Fibroblast of skin of abdomen (primary cell): ENCODE measurements at places on chromosomes 1 and 21.

DNA sequence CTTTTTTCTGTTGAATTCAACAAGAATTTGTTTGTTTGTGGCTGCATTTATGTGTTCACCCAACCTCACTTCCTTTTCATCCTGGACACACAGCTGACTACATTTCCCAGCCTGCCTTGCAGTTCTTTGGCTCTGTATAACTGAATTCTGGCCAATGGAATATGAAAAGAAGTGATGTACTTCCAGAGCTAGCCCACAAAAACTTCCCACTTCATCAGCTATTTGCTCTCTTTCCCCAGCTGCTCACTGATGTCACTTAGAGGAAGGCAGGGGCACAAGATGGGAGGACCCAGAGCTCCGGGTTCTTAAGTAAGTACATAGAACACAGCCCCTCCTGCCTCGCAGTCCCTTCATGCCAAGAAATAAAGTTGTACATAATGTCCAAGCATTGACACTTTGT is 235.0 kb upstream of the FGGY start:
- peak; percentile 89 for DNase-seq

GRCh38 chr1:3630914-3631313 is 6.1 kb downstream of the TPRG1L start:
- no peak for DNase-seq

DNA sequence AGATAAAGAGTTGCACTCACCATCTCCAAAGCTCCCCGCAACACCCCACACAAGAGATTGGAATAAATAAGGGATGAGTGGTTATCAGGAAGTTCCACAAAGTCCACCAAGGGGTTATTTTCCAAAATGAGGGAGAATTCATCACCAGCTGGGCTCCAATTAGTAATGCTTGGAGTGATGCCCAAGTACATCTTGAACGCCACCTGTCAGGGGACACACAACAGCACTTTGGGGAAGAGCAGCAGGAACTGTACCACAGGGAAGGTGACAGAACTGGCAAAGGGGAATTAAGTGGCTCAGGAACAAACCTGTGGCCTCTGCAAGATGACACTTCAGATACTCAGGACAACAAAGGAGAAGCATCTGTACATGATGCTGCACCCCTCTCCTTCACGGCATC is 11.5 kb downstream of the TRAPPC3 start:
- no peak for DNase-seq

DNA sequence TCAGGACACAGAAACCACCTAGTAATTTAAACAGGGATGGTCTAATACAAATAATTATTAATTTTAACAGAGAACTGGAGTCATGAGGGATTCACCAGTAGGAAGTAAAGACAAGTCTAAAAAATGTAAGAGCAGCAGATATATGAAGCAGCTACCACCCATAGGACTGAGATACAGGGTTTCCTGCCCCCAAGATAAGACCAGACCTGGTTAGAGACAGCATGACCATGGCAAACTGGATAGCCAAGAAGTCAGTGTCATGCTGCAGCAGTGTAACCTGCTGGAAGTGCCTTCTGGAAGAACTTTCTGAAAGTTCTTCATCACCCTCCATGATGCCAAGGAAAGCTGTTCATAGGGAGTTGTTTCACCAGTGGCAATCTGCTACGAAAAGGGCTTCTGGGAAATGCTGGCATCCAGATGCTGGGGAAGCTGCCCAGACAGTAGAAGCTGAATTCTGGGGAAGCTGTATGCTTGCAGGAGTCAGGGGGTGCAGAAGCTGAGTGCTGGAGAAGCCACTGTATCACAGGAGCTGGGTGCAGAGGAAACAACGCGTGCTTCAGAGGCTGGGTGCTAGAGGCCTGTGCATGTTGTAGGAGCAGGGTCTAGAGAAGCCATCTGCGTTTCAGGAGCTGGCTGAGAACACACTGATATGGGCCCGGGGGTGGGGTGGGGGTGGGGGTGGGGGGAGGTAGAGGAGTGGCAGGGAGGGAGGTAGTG is 356.4 kb downstream of the DISC1 start:
- DNase-seq, result no peak

- DNase-seq, result no peak
Measured at GRCh38 chr1:234543442-234544086, 64.6 kb upstream of the TARBP1 start.

DNA sequence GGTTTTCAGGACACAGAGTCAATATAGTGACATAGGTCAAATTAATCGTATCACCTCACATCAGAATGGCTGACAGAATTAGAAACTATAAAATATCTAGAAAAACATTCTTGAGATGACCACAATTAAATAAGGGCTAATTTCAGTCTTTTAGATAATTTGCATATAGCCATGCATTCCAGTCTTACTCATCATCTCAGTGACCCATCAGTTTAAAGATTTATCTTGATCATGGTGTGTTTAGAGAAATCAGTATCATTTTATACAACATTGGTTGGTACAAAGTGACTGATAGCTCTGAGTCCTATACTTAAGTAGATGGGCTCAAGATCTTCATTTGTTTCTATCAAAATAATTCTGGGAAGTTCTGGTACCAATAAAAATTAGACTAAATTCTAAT is 262.3 kb upstream of the SNX7 start:
- DNase-seq, result peak; percentile 55

- no peak for DNase-seq
Measured at GRCh38 chr1:162901243-162901642, 40.3 kb upstream of the CCDC190 start.

DNA sequence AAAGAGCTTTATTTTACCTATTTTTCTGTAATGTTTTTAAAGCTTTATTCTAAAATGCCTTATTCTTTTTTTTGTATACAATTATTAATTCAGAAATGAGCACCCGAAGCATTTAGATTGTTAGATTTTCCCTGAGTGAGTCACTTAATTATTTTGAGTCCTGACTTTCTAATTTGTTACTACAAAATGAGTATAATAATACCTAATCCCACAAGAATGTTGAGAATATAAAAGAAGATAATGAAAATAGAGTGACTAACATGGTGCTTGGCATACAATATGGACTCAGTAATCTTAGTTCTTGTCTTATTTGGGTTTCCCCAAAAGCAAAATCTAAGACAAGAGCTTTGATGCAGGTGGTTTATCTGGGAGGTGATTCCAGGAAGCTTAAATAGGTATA is 142.2 kb downstream of the LHX8 start:
- DNase-seq, result peak; percentile 6

- no peak for DNase-seq
Measured at GRCh38 chr1:64676386-64676785, 68.5 kb upstream of the RAVER2 start.

GRCh38 chr1:10943991-10944730 is 68.3 kb upstream of the TARDBP start:
- peak; percentile 20 for DNase-seq

DNA sequence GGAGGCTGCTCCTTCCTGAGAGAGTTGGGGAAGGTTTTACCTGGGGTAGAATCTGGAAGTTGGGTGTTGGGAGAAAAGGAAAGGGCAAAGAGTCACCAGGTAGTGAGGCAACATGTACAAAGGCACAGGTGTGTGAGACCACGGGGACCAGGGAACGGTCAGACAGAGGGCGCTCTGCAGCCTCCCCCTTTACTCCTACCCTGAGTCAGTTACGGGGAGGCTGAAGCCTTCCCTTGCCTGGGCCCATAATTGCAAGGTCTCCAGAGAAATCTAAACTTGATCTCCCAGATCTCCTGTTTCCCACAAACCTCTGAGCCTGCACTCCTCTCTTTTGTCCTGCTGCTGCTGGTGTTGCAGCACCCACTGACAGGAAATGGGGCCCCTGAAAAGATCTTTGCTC is 22.0 kb downstream of the CCN1 start:
- DNase-seq, result no peak

DNA sequence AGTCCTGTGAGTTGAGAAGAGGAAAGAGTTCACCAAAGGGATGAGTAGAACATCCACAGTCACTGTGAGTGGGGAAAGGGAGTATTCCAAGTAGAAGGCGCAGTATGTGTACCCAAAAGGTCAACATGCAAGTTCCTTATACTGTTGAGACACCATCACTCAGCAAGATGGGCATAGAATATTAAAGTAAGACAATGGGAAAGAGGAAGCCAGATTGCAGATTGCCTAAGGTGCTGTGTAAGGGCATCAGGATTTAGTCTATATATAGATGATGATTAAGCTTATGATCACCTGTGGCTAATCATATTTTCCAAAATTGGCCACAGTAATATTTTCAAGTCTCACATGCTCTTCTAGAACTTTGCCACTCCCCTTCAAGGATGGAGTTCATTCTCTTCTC is 120.1 kb upstream of the CAMK1G start:
- DNase-seq, result no peak

- peak; percentile 9 for DNase-seq
Measured at GRCh38 chr1:51518033-51518585, 957 bp downstream of the EPS15 start.

GRCh38 chr21:16608209-16608830 is 878.5 kb downstream of the USP25 start:
- DNase-seq, result no peak

GRCh38 chr21:26461500-26461899 is 111.6 kb downstream of the CYYR1 start:
- DNase-seq, result peak; percentile 34

- no peak for DNase-seq
Measured at GRCh38 chr1:40575336-40575735, 43.9 kb downstream of the ZNF684 start.

GRCh38 chr1:204172404-204173029 is 6.4 kb upstream of the REN start:
- DNase-seq, result no peak

DNA sequence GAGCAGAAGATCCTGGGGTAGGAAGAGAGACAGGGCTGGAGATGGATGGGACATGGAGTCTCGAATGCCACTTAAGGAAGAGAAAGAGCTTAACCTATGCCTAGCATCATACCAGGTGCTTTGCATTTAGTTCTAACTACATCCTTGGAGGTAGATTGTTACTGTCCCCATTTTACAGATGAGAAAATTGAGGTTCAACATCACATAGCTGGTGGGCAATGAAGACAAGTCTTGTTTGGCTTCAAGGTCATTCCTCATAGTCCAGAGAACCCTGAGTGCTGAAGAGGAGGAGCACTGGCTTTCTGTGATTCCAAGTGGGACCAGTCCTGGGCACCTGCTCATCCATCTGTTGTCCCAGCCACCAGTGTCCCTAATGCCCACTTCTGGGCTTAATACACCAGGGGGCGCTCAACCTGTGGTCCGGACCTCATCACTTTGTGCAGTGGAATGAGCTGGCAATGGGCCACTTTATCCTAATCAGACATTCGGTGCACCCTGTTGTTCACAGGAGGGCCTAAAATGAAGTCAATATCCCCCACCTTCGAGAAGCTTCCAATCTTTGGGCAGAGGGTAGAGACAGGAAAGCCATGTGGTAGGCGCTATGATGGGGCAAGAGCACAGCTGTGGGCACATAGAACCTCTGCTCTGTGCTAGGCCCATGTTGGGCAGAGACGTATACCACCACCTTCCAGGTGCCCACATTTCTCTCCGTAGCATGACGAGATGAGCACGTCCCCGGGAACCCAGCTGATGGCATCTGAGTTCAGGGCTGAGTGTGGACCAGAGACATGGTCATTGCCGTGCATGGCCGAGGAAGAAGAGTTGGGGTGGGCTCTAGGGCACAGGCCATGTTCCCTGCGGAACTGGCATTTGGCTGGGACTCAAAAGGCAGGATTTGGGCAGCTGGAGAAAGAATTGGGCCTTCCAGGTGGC is 9.2 kb downstream of the RPS6KA1 start:
- DNase-seq, result peak; percentile 25

DNA sequence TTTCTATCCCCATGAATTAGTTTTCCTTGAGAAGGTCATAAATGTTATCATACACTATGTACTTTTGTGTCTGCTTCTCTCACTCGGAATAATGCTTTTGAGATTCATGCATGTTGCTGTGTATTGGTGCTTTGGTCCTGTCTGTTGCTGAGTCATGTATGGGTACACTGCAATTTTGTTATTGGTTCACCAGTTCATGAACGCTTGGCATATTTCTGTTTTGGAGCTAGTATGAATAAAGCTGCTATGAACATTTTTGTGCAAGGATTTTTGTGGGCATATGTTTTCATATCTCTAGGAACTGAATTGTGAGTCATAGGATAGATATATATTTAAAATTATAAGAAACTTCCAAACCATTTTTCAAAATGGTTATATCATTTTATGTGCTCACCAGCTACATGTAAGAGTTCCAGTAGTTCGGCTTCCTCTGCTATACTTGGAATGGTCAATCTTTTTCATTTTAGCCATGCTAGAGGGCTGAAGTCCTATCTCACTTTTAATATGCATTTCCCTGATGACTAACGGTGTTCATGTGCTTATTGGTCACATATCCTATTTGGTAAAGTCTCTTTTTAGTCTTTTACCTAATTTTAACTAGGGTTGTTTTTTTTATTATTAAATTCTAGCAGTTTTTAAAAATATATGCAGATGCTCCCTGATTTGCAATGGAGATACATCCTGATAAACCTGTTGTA is 38.2 kb downstream of the ETS2 start:
- peak; percentile 86 for DNase-seq

GRCh38 chr21:14869984-14870852 is 194.6 kb downstream of the NRIP1 start:
- DNase-seq, result no peak

- DNase-seq, result peak; percentile 100
Measured at GRCh38 chr1:234970731-234971476, 157.7 kb downstream of the TOMM20 start.

DNA sequence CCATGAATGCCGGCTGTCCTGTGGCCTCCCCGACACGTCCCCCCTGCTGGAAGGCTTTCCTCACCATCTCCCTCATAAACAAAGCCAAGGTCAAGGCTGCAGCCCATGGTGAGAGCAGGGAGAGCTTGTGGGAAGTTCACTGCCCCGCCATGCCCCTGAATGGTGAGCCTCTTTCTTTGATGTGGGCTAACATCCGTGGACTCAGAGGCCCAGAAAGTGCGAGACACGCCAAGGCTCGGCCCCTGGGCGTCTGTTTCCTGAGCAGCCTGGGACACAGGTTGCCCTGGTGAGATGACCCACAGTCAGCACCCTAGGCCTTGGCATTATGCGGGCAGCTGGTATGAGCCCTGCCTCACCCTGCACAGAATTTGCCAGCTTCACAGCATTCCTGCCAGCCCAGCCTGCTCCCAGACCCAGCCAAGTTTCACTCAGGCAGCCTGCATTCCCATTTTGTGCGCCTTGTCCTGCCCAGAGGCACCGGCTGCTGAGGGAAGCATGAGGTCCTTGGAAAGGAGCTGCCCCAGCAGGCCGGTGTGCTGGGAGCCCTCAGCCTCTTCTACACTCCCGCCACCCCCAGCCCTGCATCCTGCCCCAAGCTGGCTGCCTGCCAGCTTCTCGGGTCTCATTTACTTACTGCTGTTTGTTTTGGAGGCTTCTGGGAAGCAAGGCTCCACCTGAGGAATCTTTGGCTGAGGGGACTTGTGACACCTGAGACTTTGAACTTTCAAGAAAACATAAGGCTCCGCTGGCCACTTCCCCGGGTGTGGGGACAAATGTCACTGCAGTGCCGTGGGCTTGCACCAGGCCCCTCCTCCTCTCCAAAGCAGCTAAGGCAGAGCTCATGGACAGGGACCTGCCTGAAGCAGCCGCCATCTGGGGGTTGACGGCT is 31.9 kb downstream of the NEK2 start:
- DNase-seq, result no peak

GRCh38 chr21:33368124-33368523 is 35.1 kb upstream of the IFNGR2 start:
- no peak for DNase-seq

GRCh38 chr1:42767510-42768000 is 506 bp downstream of the C1orf50 start:
- no peak for DNase-seq

- no peak for DNase-seq
Measured at GRCh38 chr1:67171978-67172377, 5.7 kb downstream of the IL23R start.

GRCh38 chr1:157163273-157164127 is 25.3 kb upstream of the ETV3 start:
- peak; percentile 45 for DNase-seq

GRCh38 chr1:168161459-168161858 is 17.3 kb upstream of the TIPRL start:
- no peak for DNase-seq
